DMS53 (cell line): ENCODE measurements at places on chromosomes 1 and 21.

DNA sequence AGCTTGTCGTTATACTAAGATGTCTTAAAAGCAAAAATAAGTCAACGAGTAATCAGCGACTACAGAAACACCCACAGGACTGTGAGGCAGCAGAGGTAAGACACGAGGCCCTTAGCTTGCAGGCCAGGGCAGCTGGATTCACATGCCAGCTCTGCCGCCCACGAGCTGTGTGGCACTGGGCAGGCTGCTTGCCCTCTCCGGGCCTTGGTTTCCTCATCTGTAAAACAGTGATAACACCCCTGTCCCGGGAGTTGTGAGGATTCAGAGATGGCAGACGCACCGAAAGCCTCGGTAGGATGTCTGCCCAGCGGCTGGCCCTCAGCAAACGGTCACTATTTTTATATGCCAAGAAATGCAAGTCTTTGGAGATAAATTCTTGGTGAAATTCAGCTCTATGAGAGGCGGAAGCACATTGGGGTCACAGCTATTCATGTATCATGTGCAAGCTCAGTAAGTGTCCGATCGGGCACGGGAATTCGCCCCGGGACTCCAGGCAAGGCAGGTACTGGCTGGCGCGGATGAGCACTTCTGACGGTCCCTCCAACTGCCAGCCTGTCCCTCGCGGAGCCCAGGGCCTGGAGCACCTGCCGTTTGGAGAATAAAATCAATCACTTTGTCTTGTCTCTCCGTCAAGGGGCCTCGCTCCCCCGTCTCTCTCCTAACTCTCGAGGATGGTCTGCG is 1.1 kb downstream of the C2CD2 start:
- DNase-seq = peak; percentile 56

DNA sequence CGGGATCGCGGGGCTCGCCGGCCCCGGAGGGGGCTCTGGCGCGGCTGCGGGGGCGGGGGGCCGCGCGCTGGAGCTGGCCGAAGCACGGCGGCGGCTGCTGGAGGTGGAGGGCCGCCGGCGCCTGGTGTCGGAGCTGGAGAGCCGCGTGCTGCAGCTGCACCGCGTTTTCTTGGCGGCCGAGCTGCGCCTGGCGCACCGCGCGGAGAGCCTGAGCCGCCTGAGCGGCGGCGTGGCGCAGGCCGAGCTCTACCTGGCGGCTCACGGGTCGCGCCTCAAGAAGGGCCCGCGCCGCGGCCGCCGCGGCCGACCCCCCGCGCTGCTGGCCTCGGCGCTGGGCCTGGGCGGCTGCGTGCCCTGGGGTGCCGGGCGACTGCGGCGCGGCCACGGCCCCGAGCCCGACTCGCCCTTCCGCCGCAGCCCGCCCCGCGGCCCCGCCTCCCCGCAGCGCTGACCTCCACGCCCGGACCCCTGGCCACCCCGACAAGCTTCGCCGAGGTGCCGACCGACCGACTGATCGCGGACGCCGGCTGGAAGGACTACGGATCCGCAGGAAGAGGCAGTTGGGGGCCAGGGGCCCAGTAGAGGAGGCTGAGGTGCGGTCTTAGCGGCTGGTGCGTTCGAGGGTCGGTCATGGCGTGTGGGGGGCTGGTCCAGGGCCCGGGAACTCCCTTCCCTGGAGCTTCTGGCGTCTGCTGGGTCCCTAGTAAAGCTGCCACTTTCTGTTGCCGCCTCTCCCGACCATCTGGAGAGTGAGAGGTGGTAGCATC is 711 bp downstream of the TRNP1 start:
- DNase-seq = peak; percentile 73

- no peak for DNase-seq
Observed at GRCh38 chr1:235430991-235431390, 63.8 kb downstream of the TBCE start.

GRCh38 chr1:59029411-59030167 is 245.7 kb upstream of the JUN start:
- no peak for DNase-seq

DNA sequence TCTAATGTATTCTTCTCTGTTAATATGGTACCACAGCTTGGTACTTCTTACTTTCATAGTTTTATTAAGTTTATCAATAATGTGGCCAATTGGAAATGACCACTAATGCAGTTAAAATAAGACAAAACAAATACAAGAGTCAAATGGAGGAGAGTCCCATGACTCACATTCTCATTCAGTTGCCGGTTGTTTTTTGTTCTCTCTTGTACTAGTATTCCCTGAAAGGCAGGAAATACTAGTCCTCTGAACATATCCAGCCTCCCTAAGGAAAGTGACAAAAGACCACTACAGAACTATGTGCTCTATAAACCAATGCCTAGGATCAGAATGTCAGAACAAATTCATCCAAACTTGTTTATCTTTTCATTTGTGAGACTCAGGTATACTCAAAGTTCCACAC is 165.2 kb upstream of the SAMSN1 start:
- DNase-seq = no peak

DNA sequence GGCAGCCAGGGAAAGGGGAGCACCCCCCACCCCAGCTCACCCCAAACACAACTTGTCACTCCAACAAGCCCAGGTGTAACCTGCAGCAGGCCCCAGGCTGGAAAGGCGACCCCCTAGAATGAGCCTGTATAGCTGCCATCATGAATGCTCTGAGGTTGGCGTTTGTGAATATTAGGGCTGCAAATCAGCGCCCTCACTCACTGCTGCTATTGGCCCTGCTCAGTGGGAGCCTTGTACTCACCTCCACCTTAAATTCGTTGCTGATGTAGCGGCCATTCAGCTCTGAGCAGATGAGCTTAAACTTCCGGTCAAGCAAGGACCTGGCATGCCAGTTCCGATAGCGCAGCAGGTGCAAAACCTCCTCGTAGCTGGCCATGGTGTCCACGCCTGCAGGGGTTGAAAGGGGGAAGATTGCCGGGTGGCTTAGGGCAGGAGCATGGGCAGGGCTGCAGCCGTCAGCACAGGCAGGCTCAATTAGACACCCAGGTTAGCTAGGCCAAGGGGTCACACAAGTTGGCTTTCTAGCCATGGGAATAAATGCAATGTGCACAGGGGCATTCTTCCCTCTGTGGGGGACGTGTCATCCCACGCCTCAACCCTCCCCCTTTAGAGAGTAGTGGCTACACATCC is 81.7 kb downstream of the PIK3CD start:
- no peak for DNase-seq

GRCh38 chr1:61904354-61904753 is 162.1 kb downstream of the PATJ start:
- no peak for DNase-seq

DNA sequence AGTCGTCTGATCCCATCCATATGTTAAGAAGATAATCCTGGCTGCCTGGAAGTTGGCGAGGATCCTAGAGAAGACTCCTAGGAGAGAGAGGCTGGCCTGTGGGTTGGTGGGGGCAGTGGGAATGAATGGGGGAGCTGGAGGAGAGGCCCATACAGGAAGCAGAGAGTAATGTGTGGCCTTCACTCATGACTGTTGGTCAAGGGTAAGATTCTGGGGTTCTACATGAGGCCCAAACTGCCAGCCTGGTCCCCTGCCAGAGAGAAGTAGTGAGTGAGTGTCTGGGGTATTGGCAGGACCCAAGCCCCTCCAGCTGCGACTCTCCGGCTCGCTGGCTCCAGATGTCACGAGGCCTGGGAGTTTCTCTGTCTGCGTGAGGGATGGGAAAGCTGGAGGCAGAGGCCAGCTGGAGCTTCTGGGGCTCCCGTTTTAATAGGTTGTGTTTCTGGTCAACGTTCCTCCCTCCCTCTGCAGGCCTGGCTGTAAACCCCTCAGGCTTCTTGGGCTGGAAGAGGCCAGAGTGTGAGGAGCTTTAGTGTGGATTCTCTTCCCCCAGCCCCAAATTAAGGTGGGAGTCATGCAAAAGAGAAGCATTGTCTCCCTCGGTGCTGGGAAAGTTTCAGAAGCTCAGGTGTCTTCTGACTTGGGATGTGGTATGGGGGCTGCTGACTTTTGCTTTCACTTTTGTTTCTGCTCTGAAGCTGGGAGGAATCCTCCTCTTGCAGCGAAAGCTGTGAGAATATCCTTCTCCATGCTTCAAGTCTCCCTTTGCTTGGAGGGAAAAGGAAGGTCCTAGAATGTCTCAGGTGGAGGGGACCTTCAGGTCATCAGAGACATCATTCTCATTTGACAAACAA is 2.6 kb downstream of the TMEM51 start:
- no peak for DNase-seq

DNA sequence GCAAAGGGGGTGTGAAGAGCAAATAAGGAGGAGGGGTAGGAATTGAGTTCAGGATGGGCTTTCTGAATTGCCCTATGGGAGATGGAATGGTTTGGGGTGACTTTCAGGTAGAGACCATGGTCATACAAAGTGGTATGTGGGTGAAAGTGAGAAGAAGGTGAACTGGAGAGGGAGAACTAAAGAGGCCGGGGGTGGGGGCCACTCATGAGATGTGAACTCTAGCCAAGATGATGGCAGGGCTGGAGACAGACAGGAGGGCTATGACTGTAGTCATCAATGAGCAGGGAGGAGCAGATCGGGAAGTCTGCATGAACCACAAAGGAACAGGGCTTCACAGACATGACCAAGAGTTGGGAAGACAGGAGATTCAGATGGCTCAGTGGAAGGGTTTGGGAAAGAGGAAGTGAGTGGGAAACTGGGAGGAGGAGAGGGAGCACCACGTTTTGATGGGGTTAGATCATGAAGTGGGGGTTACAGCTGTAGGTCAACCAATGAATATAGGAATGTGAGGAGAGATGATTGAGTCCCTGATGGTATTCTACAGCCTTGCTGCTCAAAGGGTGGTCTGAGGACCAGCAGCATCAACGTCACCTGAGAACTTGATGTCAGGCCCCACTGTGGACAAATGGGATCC is 20.7 kb upstream of the LRRC8D start:
- DNase-seq = no peak

- peak; percentile 40 for DNase-seq
Observed at GRCh38 chr1:40041466-40041838, 923 bp downstream of the CAP1 start.

DNA sequence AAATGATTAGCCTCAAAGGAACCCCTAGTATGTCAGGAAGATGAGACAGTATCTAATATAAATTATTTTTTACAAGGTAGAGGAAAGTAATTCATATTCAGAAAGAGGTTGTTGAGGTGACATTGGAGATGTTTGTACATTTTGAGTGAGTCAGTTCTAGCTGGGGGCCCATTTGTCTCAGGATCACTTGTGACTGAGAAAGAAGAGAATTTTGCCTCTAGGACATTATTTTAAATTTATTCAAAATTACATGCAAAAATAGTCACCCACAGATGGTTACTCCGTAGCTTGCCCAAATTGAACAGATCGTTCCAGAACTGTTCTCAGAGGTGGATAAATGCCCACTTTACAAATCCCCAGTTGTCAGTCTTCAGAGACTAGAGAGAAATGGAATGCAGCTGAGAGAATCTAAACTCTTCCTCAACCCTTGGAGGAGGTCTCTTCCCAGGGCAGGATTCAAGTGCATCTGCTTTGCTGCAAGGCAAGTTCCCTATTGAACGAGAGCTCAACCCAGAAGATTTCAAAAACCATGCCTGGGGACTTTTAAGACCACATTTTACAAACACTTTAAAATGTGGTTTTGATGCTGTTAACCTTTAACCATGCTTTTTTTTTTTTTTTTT is 987.8 kb upstream of the ADAMTS5 start:
- no peak for DNase-seq

DNA sequence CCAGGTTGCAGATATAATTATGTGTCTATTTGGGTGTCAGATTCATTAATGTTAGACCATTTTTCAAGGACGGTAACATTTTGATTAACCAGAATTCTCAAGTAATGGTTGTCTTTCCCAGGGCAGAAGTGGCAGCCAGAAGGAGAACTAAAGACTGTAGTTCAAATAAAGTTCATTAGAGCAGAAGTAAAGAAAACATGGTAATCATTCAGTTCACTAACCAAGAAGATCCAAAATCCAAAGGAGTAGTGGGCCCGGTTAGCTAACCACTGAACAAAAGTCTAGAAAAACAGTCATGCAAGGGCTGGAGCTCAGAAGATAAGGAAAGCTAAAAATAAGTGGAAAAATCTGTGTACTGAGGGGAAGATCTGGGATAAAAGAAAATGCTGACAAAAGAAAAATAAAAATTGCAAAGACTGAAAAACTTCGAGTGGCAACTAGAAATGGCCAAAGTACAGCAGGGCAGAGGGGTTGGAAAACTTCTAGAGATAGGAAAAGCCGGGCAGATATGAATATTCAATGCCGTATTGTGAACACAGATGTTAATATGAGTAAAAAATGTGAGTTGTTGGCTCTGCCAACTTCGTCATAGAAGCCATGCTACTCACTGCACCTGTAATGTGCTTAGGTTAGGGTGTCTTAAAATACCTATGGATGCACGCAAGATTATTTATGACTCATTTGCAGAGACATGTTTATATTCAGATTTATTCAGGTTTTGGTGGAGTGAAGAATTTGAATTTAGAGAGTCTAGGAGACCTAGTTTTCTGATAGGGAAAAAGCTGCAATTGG is 925.9 kb downstream of the LTN1 start:
- DNase-seq = no peak

DNA sequence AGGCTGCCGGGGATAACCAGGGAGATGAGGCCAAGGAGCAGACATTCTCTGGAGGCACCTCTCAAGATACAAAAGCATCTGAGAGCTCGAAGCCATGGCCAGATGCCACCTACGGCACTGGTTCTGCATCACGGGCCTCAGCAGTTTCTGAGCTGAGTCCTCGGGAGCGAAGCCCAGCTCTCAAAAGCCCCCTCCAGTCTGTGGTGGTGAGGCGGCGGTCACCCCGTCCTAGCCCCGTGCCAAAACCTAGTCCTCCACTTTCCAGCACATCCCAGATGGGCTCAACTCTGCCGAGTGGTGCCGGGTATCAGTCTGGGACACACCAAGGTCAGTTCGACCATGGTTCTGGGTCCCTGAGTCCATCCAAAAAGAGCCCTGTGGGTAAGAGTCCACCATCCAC is 19.4 kb upstream of the SH3D21 start:
- no peak for DNase-seq

GRCh38 chr1:225554216-225554812 is 98.6 kb downstream of the ENAH start:
- DNase-seq = peak; percentile 67

DNA sequence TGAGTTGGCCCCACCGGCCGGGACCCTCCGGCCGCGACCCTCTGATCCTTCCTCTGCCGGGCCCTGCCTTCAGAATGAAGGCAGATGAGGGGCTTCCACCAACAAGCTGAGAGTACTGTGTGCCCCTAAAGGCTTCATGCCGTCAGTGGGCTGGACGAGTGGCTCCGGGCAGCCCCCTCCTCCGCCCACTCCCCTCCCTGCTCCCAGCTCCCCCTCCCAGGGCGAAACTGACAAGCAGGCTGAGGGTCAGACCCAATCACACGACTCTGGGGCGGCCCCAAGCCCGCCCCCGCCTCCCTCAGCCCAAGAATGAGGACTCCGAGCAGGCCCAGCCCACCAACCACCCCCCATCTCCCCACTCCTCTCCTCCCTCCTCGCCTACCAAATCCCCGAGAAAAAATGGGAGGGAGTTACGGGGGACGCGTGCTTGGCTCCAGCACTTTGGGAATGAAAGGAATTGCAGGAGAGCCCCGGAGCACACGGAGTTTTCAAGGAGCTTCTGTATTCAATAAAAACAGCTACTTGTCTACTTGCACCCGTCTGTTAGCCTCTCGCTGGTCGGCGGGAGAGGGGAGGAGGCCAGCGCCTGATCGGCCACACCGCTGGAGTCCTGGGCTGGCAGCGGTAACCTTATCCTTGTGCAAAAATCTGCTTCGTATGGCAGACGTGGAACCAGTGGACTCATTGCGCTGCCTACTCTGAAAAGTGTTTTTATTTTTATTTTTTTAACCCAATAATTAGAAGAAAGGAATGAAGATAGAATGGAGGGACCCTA is at the start of gene COL11A1:
COL11A1 (minus strand) TSS at position 147 of the 775 bp plus-strand sequence. CDS start 344 bp downstream, outside the sequence.
- no peak for DNase-seq
